HS-27A (cell line): ENCODE measurements at places on chromosomes 3 and 15.

- DNase-seq: no peak
Observed at GRCh38 chr3:44993471-44994205, 17.6 kb downstream of the EXOSC7 start.

DNA sequence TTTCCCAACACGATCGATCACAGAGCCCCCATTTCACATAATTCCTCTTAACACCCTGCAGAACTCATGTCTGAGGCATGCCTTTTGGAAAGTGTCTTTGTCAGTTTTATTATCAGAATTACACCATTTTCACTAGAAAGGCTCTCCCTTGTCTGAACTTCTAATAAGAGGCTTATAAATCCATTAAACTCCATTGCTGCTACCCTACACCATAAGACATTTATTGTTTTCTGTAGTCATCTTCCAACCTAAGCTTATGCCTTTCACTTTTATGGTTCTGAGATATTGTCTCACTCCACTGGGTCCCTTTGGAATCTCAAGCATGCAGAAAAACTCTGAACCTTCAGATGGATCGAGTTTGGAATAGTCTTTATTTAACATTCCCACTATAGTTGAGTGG, 50.2 kb upstream of the TPM1 start:
- DNase-seq: no peak

- no peak for DNase-seq
Observed at GRCh38 chr15:79919749-79920511, 23.1 kb upstream of the MTHFS start.

DNA sequence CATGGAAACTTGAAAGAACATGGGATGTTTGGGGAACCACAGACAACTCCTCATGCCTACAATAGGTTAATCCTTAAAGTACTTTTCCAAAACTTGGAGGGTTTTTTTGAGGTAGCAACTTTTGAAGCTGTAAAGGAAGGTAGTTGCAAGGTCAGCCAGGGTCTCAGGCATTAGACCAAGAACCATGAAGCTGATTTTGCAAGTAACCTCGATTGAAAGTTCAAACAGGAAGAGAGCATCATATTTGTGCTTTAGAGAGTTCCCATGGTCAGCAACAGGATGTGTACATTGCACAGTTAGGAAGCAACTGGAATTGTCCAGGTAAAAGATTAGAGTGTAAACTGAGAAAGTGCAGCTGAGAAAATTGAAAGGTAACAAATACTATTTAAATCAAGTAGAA, 199.8 kb upstream of the NR2F2 start:
- DNase-seq: no peak
